ENCODE measurements at places on chromosomes 7 and 10.

DNA sequence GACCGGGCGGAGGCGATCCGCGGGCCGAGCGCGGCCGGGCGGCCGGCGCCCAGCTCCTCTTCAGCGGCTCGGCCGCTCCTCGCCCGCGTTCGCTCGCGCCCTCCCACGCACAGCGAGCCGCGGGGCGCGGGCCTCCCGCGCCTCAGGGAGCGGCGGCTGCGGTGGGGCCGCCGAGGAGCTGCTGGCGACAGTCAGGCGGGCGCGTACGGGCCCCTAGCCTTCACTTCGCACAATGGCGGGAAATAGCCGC lies at the start of gene MCMBP:
TSS of gene MCMBP (minus strand) at position 234 of the 250 bp plus-strand sequence. CDS start 259 bp downstream, outside the sequence.
- DNase-seq = no peak

DNA sequence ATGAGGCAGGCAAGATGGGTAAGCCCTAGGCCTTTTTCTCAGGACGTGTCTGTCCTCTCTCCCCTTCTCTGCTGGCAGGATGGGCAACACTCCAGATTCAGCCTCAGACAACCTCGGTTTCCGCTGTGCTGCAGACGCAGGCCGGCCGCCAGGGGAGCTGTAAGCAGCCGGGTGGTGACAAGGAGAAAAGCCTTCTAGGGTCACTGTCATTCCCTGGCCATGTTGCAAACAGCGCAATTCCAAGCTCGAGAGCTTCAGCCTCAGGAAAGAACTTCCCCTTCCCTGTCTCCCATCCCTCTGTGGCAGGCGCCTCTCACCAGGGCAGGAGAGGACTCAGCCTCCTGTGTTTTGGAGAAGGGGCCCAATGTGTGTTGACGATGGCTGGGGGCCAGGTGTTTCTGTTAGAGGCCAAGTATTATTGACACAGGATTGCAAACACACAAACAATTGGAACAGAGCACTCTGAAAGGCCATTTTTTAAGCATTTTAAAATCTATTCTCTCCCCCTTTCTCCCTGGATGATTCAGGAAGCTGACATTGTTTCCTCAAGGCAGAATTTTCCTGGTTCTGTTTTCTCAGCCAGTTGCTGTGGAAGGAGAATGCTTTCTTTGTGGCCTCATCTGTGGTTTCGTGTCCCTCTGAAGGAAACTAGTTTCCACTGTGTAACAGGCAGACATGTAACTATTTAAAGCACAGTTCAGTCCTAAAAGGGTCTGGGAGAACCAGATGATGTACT lies 13.1 kb downstream of the PHKG1 start:
- DNase-seq = peak; percentile 92

- DNase-seq = peak; percentile 34
These were observed 746 bp downstream of the ARL5B start for GRCh38 chr10:18659819-18660535.

- no peak for DNase-seq
These were observed 45.2 kb downstream of the PARP12 start for GRCh38 chr7:140017543-140017942.

DNA sequence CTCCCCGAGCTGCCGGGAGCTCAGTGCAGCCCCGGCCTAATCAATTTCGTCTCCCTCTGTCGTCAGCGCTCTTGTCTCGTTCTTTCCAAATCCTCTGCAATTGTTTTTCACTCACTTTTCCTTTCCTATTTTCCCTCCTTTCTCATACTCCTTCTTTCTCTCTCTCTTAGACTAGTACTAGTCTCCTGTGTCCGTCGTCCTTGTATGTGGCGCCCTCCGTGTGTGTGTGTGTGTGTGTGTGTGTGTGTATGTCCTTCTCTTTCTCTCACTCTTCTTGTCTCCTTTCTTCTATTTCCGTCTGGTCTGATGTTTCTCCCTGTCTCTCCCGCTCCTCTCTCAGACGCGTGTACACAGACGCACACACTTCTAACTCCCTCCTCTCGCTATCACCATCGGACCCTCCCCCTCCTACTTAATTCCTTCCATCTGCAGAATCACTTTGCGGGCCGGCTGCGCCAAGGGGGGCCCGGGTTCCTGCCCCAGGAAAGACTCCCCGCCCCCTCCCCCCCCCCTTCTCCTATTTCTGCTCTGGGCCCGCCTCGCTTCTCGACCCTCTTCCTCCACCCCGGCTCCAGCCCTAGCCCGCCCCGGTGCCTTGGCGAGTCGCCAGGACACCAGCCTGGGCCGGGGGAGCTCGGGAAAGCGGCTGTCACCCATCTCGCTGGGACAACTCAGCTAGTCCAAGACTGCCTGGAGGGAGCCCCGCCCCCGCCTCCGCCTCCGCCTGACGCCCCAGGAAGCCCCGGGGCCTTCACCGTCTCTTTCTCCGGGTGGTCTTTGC lies 743 bp upstream of the ZCCHC24 start:
- DNase-seq = no peak

- no peak for DNase-seq
These were observed 422.7 kb downstream of the SORCS3 start for GRCh38 chr10:105063796-105064195.

DNA sequence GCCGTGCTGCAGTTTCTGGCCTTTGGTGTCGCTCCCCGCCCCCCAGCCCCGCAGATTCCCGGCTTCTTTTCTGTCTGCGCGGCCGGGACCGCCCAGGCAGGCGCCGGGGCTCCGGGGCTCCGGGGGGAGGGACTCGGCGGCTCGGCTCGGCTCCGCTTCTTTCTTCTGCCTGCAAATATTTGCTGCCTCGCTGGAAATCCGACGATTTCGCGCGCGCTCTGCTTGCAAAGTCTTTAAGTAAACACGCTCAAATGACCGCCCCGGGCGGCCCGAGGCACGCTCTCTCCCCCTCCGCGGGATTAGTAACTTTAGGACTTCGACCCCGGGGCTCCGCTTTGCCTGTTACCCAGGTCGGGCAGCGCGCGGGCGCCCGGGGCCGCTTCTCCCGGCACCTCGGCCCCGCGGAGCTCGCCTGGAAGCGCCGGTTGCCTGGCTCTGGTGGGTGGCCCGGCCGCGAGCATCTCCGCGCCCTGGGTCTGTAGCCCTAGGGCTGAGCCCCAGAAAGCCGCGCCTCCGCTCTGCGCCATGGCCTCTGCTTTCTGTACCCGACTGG lies 3.9 kb upstream of the GATA3 start:
- DNase-seq = no peak

- DNase-seq = no peak
These were observed 91.5 kb downstream of the XPNPEP1 start for GRCh38 chr10:109831846-109832245.

DNA sequence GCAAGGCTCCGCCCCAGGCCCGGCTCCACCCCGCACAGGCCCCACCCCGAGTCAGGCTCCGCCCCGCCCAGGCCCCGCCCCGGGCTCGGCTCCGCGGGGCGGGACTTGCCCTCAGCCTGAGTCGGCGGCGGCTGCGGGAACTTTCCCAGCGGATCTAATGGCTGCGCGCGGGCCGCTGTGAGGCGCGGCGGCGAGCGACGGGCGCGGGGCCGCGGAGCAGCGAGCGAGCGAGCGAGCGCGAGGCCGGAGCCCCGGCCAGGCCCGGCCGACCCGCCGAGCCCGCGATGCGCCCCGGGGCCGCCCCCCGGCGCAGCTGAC lies at the start of gene INPP5A:
TSS of gene INPP5A (plus strand) at position 104 of the 318 bp plus-strand sequence. CDS start 310 bp downstream, outside the sequence.
- no peak for DNase-seq

GRCh38 chr7:117217106-117218035 lies 105.5 kb downstream of the WNT2 start:
- no peak for DNase-seq
